ENCODE measurements at places on chromosomes 2 and 18.

DNA sequence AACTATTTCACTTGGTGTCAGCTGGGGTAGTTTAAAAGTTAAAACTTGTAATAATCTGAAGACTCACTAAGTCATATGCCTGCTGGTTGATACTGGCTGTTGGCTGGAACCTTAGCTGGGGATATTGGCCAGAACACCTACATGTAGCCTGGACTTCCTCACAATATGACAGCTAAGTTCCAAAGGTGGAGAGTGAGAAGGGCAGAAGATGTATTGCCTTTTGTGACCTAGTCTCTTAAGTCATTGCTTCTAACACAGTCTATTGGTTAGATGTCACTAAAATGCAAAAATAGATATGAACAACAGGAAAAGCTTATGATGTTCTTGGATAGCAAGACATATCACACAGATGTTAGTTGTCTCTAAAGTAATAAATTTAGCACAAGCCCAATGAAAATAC, 113.2 kb upstream of the CHAC2 start:
- DNase-seq, result no peak

GRCh38 chr18:37246779-37247340, 318.7 kb downstream of the CELF4 start:
- no peak for DNase-seq

DNA sequence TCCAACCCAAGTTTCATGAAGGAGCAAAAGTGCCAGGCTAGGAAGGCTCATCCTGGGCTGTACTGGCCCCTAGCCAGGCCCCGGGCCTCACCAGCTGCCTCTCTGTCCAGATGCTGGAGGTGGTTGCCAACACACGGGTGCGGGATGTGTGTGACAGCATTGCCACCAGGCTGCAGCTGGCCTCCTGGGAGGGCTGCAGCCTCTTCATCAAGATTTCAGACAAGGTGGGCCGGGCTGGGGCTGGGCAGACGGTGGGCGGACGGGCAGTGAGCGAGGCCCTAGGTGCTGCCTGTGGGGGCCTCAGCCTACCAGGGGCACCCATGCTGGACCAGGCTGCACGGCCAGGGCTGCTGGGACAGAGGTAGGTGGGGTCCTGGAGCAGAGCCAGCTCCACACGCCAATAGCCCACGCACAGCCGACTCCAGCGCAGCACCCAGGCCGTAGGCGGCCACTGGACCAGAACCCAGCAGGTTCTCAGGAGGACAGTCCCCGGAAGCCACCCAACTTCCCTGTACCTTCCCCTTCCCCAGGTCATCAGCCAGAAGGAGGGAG, 11.8 kb upstream of the GPR17 start:
- no peak for DNase-seq

- peak; percentile 13 for DNase-seq
Observed at GRCh38 chr18:47215554-47216138, 35.8 kb downstream of the SKOR2 start.

GRCh38 chr18:61335684-61336555, 2.7 kb downstream of the CDH20 start:
- no peak for DNase-seq

DNA sequence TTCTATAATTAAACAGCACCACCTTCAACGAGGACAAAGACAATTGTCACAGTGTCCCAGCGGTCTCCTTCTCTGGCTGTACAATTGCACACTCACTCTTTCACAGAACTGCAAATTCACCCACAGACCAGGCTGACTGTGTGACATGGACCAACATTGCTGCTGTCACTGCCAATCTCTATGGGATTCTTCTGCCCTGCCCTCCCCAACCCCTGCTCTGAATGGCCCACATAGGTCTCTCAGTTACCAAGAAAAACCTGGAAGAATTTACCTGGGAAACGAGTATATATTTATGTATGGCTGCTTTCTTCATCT, 26.5 kb downstream of the LRRC30 start:
- DNase-seq, result no peak

DNA sequence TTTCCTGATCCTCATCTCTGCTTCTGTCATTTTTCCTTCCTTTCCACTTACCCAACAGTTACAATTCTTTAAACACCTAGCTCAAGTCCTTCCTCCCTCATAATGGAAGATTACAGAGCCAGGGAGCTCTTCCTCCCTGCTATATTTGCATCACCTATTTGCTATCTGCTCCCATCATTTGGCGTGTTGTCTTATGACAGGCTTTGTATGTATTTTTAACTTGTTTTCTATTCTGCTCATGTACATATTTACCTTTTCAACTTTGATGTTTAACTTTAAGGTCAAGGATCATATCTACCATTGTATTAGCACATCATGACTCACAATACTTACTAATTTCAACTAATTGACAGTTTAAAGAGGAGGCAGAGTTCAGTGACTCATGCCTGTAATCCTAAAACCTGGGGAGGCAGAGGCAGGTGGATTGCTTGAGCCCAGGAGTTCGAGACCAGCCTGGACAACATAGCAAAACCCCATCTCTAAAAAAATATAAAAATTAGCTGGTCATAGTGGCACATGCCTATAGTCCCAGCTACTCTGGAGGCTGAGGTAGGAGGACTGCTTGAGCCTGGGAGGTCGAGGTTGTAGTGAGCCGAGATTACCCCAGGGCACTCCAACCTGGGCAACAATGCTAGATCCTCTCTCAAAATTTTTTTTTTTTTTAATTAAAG, 308.0 kb upstream of the STON1 start:
- no peak for DNase-seq

DNA sequence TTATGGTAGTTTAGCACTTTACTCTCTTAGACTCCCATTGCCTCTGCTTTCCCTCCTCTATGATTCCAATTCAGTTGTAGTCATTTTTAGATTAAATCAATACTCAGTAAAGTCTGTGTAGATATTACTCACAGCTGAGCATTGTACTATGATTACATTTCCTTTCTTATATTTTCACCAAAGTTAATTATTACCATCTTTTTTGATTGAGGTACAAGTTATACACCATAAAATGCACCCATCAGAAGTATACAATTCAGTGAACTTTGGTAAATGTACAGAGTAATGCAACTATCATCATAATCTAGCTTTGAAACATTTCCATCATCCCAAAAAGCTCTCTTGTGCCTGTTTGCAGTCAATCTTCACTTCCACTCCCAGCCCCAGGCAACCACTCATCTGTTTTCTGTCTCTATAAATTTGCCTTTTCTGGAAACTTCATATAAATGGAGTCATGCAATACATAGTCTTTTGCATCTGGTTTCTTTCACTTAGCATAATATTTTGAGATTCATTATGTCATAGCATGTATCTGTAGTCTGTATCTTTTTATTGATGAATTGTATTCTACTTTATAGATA, 30.2 kb upstream of the ETAA1 start:
- no peak for DNase-seq

GRCh38 chr2:108625186-108625827, 91.0 kb downstream of the LIMS1 start:
- no peak for DNase-seq

- no peak for DNase-seq
Observed at GRCh38 chr18:42658171-42658570, 457.3 kb downstream of the RIT2 start.

DNA sequence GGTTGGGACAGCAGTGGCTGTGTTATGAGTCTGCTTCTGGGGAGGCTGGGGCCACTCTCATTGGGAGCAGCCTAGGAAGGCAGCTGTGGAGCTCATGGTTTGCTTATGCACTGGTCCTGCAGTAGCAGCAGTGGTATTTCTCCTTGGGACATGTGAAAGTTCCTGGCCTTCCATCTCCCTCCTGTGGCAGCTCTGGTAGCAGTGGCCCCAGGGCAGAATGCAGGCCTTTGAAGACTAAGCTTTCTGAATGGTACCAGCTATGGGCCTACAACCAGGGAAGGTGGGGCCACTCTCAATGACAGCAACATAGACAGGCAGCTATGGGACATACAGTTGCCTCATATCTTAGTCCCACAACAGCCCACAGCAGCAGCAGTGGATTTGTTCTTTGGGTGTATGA, 117.3 kb upstream of the VWC2L start:
- DNase-seq, result no peak

DNA sequence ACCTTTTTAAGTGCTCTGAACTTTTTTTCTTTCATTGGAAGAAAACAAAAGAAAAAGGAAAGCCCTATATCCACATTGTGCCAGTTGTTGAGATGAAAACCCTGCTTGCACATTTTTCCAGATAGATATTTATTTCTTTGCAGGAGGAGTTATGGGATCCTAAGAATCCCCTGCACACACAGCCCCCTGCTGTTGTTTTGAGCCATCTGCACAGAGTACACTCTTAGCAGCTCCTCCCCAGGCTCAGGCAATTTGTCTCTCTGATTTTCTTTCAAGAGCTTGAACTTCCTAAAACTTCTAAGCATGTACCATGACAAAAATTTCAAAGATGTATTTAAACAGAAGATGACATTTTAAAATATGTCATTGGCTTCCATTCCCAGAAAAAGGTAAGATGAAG, 436.9 kb downstream of the METTL4 start:
- no peak for DNase-seq

DNA sequence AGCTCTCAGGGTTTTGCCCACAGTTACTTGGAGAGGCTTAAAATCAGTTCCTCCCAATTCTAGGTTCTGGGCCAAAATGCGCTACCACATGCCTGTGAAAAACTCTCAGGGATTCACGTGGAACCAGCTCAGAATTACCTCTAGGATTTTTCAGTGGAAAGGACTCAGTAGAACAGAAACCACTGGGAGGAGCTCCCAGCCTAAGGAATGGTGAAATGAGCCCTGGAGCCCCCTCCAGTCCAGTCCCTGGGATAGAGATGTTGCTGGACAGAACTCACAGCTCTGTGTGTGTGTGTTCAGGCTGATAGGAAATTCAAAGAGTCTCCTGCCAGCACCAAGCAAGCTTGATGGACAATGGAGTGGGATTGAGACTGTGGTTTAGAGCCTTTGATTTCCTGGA, 21.1 kb upstream of the SLC9A4 start:
- no peak for DNase-seq

DNA sequence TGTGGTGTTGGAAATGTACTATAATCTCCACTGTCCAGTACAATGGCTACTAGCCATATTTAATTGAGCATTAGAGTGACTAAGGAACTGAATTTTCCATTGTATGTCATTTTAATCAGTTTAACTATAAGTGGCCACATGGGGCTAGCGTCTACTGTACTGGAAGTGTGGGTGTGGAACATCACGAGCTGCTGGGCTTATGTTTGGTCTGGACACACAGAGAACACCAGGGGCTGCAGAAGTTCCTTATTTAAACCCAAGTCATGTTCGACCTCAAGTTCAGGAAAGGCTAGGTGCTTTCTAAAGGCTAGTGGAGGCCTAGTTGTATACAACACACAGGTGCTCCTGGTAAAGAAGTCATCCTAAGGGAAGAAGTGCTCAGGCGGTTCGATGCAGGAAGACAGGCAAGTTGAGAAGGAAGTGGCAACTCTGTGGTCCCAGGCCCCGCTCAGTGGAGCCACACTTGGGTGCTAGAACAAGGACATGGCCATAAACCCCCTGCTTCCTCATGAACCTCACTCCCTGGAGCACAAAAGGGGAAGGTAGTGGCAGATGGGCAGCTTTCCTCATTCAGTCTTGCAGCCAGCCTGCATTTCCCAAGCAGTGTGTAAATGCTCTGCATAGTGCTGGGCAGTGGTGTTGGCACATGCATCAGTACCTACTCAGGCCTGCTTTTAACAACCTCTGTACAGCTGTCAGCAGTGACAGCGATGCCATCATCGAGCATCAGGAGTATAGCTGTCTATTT, 13.3 kb downstream of the LGALSL start:
- no peak for DNase-seq

Measured in GM04503 (cell line).